ENCODE measurements at places on chromosomes 5 and 9.

- DNase-seq: no peak
Measured at GRCh38 chr5:4511996-4512656, 628.0 kb upstream of the ADAMTS16 start.

DNA sequence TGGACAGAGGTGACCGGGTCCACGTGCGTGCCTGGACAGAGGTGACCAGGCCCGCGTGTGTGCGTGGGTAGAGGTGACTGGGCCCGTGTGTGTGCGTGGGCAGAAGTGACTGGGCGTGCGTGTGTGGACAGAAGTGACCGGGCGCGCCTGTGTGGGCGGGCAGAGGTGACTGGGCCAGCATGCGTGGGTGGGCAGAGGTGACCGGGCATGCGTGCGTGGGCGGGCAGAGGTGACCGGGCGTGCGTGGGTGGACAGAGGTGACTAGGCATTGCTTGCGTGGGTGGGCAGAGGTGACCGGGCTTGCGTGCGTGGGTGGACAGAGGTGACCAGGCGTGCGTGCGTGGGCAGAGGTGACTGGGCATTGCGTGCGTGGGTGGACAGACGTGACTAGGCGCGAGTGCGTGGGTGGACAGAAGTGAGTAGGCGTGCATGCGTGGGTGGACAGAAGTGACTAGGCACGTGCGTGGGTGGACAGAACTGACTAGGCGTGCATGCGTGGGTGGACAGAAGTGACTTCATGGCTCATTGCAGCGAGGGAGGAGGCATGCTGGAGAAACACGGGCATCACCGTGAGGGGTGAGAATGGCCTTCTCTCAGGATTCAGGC lies 254.1 kb upstream of the IRX4 start:
- DNase-seq: no peak

DNA sequence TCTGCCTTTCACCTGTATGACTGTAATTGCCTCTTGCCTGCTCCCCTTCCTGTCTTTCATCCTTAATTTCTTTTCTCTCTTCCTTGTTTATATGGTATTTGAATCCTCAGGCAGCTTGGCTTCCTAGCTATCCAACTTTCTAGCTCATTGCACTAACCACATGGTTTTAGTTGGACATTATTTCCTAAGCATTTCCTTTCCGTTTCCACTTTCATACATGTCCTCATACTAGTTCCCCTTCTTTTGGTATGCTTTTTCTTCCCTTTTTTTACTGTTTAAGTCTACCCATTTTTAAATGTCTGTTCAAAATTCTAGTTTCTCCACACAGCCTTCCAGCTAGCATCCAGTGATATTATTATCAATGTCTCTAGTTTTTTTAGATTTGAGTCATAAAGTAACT lies 6.6 kb downstream of the CWC27 start:
- no peak for DNase-seq

- no peak for DNase-seq
Measured at GRCh38 chr5:90092734-90093133, 316.8 kb downstream of the CETN3 start.

- no peak for DNase-seq
Measured at GRCh38 chr5:84403773-84404172, 19.1 kb upstream of the EDIL3 start.

DNA sequence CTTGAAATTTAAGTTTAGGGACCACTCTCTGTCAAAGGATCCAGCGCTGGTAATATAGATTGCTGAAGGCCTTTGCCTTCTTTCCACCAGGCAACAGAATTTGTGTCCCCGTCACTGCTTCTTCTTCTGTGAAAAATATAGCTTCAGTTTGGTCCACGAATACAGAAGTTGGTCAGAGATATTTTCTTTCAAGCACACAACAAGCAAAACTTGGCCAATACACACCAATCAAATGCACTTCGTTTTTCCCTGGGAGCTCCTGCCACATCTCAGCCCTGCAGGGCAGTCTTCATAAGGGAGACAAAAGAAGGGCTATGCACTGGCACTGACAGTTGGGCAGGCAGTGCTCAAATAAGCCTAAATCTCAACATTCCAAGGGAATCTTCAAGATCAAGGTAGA lies 22.9 kb downstream of the HAVCR2 start:
- no peak for DNase-seq

DNA sequence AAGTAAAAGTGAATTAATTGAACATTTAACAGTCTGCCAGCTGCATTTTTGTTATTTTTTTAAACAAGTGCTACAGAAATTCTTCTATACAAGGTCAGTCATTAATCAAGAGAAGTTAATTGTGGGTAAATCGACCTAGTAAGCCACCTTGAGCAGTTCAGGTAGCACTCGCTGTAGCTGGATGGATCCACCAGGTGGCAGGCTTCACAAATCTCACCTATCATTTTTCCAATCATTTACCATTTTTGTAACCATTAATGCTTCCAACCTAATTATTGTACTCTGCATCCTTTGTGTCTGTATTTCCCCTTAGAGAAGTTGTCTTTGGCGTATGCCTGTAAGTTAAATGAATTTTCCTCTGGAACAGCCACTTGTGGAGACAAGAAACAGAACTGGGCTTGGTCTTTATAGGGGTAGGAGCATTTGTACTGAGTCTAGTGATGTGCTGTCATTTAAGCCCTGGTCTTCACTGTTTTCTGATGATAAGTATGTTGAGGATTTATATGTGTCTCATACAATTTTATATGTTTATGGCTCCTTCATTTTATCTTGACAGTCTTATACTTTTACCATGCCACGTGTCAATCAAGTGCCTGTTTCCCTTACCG lies 39.5 kb downstream of the CD180 start:
- DNase-seq: no peak

DNA sequence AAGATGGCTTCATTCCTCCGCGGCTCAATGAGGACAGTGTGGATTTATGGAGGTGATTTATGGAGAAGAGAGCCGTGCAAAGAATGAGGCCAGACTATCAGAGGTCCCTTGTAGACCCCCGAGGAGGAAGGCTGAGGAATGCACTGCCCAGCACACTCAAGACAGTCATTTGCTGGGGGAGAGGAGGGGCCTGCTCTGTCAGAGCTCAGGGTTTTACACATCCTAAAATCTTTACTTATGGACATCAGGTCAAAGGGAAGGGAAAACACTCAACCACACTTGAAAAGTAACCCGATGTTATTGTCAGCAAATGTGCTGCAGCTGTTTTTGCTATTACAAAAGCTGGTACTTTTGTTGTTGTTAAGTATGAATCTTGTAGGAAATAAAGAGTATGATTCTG lies 289.5 kb downstream of the SLIT3 start:
- no peak for DNase-seq

Measured in foreskin melanocyte (primary cell).